GDM1 (cell line): ENCODE measurements at places on chromosomes 2 and 18.

DNA sequence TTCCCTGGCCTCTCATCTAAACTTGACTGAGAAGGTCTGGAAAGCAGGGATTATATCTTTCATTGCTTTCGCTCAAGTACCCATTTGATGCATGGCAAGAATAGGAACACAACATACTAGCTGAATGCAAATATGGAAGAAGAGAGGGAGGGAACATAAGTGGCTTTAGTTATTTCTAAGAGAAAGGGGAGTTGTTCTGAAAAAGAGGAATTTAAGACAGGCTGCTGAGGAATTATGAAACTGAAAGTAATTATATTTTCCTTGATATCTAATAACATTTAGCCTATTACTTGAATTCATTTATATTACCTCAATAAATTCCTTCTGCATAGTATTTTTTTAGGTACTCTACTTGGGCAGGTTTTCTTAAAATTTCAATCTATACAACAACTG, 105.8 kb upstream of the TTN start:
- DNase-seq = no peak

DNA sequence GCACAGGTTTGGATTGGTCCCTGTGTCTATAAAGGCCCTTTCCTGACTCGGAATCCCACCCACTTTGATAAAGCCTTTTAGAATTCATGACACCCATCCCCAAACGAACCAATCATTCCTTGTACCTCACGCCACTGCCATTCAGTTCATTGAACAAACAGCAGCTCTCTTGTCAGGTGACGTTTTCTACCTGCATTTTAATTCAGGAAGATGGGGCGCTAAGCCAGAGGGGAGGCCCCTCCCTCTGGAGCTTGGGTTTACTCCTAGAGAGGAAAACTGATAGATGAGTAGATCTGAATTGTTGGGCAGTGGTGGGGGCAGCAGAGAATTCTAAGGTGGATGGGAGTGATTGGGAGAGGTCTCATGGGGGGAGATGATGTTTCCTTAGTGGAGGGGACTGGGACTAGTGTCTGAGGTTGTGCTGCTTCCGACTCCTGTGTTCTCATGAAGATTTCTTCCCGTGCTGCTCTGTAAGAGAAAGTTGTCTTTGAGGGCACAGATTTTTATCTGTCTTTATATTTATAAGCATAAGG, 9.6 kb downstream of the RRM2 start:
- DNase-seq = no peak

GRCh38 chr2:20571231-20571630, 79.7 kb downstream of the HS1BP3 start:
- DNase-seq = no peak

DNA sequence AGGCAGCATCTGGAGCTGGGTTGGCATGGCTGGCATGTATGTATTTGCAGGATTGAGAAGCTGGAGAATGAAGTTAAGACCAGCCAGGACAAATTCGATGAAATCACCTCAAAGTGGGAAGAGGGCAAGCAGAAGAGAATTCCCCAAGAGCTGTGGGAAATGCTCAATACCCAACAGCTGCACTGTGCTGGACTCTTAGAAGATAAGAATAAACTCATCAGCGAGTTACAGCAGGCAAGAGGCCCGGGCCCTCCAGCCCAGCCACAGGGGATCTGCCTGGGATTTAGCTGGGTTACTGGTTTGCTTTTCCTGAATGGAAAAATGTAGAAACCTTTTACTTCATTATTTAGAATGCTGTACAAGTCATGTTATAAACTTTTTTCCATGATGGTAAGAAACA, 22.5 kb downstream of the DRC1 start:
- DNase-seq = no peak

- DNase-seq = no peak
These were observed 64.0 kb downstream of the CHST9 start for GRCh38 chr18:27121108-27121507.

DNA sequence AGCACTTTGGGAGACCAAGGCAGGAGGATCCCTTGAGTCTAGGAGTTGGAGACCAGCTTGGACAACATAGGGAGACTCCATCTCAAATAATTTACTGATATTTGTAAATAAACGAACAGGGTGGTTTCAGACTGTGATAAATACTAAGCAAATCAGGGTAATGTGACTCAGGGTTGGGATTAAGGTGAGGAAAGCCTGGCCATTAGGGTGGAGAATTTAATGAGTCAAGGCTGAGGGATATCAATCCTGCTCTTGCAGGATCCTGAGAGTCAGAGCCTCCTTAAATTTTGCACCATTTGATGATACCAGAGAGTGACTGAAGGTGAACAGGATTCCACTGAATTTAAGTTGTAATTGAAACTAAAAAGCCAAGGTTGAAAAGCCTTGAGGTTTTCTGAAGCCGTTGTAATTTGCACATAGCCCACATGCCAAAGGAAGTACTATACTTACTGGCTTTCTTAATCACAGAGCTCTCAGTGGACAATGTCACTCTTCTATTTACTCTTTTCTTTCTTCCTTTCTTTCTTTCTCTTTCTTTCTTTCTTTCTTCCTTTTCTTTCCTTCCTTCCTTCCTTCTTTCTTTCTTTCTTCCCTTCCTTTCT, 28.6 kb upstream of the AP1S3 start:
- DNase-seq = no peak

DNA sequence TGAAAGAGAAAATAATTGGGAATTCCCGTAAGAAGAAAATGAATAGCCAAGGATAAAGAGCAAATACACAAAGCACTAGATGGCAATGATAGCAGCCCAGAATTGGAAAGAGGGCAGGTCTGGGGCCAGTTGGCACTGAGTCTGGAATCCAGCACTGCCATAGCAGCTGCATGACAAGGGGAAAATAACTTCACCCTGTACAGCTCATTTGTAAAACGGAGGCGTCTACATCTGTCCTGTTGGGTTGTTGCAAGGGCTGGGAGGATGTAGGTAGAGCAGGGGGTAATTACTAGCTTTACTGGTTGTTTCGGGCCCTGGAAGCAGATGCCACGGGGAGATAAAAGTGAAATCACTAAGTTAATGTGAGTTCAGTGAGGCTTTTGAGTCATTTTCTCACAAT, 110.0 kb upstream of the RASGRP3 start:
- no peak for DNase-seq

GRCh38 chr2:67108231-67108630, 288.9 kb upstream of the ETAA1 start:
- no peak for DNase-seq

DNA sequence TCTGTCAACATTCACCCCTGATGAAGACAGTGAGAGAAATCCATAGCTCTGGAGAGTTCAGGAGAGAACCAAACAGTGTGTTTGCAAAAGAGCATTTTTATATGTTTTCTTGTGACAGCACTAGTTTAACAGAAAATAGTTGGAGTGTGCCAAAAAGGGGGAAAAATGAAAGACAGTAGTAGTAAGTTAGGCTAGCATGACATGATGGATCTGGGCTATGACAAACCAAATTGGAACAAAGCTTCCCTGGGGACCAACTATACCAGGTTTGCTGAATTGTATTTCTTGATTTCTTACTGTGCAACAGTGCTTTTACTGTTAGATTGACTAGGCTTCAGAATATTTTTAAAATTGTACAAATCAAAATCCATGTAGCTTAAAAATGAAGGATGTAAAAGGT, 159.8 kb downstream of the ARHGAP15 start:
- no peak for DNase-seq

- no peak for DNase-seq
These were observed 43.4 kb upstream of the OTOF start for GRCh38 chr2:26521054-26521912.

DNA sequence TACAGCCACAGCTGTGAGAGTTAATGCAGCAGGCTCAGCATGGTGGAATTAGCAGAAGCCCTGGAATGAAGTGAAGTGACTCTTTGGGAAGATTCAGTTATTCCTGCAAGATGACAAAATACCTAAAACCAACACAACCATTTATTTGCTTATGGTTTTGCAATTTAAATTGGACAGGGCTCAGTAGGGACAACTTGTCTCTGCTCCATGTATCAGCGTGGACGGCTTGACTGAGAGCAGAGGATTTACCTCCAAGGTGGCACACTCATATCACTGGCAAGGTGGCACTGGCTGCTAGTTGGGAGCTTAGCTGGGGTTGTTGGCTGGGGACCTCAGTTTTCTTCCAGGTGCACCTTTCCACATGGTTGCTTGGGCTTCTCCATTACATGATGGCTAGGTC, 58.3 kb downstream of the LTBP1 start:
- DNase-seq = no peak

DNA sequence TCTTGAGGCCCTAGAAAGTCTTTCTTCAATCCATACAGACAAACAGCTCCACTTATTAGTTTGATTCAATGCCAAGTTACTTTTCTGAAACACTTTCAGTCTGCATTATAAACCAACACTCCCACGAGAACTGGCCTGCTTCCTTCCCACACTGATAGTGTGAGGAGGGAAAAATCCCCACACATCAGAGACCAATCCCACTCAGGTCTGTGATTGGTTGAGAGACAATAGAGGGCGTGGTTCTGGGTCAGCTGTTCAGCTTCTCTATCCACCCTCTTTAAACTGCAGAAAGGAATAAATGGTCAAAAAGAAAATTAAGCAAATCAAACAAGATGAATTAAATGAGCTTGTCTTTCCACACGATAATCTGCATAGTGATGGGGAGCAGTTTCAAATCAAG, 152.5 kb downstream of the NRP2 start:
- no peak for DNase-seq

DNA sequence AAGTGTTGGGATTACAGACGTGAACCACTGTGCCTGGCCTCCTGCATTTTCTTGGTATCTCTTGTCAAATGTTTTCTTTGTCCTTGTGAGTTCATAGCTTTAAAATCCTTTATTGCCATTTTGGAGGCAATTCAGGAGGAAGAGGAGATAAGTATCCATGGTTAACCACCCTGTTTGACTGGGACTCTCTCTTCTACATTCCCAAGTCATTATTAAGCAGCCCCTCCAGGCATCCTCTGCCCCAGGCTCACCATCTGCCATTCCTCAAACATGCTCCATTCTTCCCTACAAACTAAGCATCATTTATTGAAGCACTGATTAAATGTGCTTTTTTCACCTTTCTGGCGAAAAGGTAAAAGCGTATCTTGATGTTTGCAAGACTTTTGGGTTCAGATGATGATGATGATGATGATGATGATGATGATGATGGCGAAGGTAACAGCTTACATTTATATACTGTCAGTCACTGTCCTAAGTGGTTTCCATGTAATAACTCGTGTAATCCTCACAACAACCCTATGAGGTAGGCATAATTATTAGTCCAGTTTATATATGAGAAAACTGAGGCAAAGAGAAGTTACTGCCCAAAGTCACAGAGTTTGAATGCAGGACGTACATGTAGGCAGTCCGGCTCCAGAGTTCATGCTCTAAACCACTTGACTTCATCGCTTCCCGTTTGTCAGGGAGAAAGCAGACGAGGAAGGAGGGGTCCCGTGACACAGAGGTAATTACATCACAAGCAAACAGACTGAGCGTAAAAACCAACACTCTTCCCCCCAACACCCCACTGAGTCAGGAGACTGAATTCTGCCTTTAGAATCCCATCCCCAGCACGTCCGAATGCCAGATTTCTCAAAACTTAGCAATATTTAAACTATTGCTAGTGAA, 69.7 kb upstream of the ACKR3 start:
- DNase-seq = no peak

GRCh38 chr2:134553657-134554056, 165.1 kb downstream of the TMEM163 start:
- no peak for DNase-seq

DNA sequence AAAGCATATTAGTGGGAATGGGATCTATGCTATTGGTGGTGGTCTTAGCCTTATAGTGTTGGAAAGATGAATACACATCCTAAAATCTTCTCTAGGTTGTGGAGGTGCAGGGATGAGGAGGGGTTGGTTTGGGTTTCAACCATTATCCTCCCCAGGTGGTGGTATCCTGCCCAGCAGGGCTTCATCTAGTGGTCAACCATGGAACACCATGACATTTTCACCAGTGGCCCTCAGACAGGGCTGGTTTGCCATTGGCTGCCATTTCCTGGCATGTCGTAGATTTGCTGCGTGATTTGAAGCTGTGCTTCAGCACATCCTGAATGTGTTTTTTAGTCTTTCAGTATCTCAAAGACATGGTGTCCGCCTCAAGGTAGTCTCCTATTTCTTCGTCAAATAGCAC, 391.2 kb upstream of the HNRNPA3 start:
- no peak for DNase-seq

DNA sequence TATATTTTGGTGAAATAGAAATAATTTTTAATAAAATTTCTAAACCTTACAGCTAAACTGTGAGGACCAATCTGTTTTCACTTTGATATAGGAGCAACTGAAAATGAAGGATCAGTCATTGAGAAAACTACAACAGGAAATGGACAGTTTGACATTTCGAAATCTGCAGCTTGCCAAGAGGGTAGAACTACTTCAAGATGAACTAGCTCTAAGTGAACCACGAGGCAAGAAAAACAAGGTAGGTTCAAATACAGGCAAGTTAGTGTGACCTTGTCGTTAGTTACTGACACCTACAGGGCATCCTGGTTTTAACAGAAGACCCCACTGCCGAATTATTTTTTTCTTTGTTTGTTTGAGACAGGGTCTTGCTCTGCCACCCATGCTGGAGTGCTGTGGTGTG, 75.5 kb upstream of the STON1 start:
- DNase-seq = no peak

DNA sequence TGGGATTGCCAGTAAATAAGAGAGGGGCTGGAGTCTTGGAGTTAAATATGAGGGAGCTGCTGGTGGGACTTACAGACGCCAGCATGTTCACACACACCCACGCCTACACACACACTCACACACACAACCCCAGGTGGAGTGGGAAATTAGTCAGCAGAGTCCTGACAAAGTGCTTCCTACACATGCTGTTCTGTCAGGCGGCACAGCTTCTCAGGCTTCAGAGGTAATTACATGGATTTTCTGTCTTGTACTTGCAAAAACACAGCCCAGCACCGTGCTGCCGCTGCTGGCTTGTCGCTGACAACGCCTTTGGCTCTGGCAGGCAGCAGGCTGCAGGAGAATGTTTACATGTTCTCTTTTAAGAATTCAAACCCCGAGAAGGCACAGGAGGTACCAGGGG, 1186.3 kb upstream of the CELF4 start:
- DNase-seq = no peak

- DNase-seq = no peak
These were observed 14.6 kb downstream of the PARD6G start for GRCh38 chr18:80232710-80233109.

DNA sequence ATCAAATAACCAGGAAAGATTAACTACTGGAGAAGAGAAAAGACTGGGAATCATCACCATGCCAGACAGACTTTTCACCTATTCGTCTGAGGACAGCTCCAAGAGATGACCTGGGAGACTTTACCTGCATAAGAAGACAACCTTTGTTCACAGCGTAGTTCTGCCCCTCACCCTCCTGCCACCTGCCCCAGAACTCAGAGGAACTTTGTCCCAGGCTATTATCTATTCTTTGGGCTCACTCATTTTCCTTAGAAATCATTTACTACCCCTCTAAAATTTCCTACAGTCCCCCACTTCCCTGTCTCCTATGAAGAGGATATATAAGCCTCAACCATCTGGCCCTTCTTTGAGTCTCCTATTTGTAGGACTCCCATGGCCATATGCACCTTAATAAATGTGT, 19.3 kb upstream of the COPS8 start:
- no peak for DNase-seq

DNA sequence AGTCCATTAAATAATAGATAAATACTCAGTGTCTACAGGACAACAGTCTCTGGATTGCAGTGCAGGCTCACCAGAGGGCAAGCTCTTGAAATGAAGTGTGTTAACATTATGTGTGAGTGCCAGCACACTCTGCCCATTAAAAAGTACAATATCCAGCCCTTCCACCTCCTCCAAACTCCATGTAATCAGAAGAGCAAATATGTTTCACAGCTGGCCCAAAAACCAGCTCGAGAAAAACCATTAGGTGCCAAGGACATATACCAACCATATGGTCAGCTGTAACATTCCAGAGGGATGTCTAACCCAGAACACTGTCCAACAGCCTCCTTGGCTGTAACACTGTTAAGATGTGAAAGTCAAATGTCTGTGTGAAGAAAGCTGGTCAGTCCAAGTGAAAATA, 112.2 kb downstream of the ZNF385B start:
- no peak for DNase-seq
